Activated CD4-positive, alpha-beta T cell treated with anti-CD3 and anti-CD28 coated beads for 24 hours (primary cell): ENCODE measurements at places on chromosomes 5 and 9.

DNA sequence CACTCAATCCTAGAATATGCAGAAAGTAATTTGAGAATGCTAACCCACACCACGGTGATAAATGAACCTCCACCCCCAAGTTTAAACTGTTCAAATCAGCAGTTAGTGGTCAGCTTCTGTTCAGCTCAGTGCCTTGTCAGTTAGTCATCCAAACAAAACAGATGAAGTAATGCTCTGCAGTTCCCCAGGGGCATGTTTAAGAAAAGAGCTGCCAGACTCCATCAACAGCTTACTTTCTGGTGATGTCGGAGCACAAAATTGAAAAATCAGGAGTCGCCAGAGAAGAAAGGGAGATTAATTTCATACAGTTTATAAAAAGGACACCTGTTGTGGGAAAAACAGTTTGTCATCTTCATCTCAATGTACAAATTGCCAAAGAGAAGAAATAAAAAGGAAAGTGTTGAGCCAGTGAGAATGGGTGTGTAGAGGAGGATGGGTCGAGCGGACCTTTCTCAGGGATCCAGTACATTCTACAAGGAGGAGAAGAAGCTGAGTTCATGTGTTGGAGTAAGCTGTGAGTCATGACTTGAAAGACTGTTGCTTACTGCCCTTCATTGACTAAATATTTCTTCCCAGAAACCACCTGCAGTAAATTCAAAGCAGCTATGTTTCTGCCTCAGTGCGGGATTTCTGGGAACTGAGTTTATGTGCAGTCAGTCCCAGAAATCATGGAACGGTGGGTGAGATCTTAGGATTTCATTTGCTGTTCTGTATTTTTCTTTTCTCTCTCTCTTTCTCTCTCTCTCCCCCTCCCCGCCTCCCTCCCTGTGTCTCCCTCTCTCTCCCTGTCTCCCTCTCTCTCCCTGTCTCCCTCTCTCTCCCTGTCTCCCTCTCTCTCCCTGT lies 13.7 kb downstream of the TRIO start:
- no peak for DNase-seq

DNA sequence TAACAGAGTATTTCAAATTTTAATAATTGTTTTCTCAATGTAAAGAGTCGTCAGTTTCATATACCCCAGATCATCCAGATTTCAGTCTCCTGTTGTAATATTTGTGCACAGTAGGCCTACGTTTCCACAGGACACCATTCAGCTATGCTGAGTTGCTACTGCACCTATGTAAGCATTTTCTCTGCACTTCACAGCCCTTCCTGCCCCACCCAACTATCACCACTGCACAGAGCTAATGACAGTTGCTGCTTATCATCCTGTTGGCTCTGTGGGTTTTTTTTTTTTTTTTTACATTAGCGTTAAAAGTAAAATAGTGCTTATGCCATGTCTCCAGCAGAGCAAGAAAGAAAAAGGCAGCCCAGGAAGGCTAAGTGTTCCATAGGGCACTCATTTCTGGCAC lies 5.9 kb upstream of the PRKACG start:
- DNase-seq = no peak

GRCh38 chr9:111399772-111400563 lies 69.9 kb upstream of the OR2K2 start:
- DNase-seq = no peak

GRCh38 chr9:73780916-73781315 lies 629.3 kb downstream of the ANXA1 start:
- DNase-seq = no peak

- DNase-seq = peak; percentile 31
Observed at GRCh38 chr9:129697656-129698253, 32.3 kb downstream of the PRRX2 start.

DNA sequence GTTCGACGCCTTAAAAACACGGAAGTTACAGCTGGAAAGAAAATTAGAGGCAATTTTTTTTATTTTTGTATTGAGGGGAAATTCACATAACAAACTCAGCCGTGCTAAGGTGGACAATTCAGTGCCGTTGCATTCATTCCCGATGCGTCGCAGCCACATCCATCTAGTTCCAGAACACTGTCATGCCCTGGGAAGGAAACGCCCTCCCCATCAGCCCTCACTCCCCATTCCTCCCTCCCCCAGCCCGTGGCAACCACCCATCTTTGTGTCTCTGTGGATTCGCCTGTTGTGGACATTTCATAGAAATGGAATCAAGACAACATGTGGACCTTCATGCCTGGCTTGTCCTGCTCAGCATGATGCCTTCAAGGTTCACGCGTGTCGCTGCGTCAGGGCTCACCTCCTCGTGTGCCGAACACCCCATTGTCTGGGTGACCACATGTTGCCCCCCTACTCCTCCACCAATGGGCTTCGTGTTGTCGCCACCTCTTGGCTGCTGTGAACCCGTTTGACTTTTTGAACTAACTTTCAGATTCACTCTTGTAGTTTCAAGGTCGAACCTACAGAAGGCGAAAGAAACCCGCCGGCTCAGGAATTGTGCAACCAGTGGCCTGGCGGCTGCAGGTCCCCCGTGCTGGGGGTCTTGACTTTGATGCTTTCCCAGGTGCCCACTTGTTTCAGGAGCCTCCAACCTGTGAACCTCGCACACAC lies 17.4 kb upstream of the CAMSAP1 start:
- no peak for DNase-seq

DNA sequence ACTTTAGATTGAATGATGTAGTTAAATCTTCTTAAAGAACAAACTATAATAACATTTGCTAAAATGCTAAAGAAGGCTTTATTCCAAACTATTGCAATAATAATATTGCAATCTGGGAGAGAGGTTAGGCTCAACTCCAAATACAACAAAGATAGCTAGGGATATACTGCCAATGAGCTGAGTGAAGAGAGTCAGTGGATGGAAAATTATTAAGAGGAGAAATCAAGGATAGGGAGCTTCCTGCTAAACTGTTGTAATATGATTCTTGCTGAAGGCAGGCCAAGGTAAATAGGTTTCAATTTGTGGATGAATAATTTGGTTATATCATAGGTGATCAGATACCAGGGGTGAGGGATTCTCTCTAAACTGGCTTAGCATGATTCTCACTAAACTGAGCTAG lies 1651.5 kb downstream of the EFNA5 start:
- no peak for DNase-seq

GRCh38 chr9:107337676-107338590 lies 54.9 kb downstream of the RAD23B start:
- DNase-seq = no peak
